ENCODE measurements at places on chromosomes 7 and 10.

GRCh38 chr10:118481871-118482270, 113.6 kb downstream of the PRLHR start:
- DNase-seq: no peak
- no peak overlapping the region for H3K27ac ChIP-seq
- no peaks in the 10 kb centered on the region for H3K36me3 ChIP-seq
- H3K4me1 ChIP-seq: no peaks in the 10 kb centered on the region

DNA sequence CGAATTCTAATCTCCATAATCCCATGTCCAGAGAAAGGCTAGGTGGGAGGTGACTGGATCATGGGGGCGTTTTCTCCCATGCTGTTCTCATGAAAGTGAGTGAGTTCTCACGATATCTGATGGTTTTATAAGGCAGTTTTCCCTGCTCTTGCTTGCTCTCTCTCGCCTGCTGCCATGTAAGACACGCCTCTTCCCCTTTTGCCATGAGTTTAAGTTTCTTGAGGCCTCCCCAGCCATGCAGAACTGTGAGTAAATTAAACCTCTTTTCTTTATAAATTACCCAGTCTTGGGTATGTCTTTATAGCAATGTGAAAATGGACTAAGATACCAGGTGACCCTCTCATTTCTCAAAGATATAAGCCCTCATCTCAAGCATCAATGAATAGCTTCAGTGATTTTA, 1.1 kb upstream of the ACTA2 start:
- no peak overlapping the region for H3K27ac ChIP-seq
- no peak for DNase-seq

DNA sequence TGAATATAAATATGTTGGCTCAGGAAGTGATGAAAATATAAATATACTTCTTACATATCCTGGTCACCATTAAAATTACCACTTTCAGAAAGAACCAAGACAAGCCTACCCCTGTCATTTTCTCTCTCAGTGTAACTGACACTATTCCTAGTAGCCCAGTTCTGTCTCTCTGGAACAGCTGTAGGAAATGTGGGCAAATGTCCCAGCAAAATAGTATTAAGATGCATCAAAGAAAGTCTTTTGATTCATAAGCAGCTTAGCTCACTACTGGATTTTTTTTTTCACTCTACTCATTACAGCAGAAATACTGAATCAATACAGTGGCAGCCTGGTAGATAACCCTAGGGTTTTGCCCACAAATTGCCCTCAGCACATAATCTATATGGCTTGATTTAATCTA, 290.9 kb downstream of the DNAJB9 start:
- no peak for DNase-seq
- H3K36me3 ChIP-seq: no peaks in the 10 kb centered on the region

DNA sequence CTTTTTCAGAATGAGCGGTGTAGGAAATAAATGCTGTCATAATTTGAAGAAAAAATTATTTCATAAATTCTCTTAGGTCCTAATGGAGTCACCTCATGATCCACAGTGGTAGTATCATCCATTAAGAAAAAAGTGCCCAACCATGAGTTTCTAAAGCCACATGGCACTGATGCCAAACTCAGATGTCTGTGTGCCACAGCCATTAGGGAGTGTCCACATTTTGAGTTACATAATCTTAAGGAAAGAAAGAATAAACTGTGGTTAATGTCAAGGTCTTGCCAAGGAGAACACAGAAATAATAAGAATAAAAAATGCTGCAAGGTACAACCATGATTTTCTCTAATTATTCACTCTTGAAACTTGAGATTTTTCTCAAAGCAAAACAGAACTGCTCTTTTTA, 1101.8 kb downstream of the SORCS3 start:
- H3K27ac ChIP-seq: no peak overlapping the region
- H3K4me3 ChIP-seq: no peak overlapping the region
- DNase-seq: no peak
- H3K27me3 ChIP-seq: no peaks in the 10 kb centered on the region
- no peaks in the 10 kb centered on the region for H3K4me1 ChIP-seq

GRCh38 chr10:13865758-13866491, 279.2 kb downstream of the PRPF18 start:
- H3K27ac ChIP-seq: no peak overlapping the region
- H3K4me1 ChIP-seq: peaks cover 20% of the 10 kb centered on the region
- no peaks in the 10 kb centered on the region for H3K36me3 ChIP-seq
- H3K4me3 ChIP-seq: no peak overlapping the region
- no peak for DNase-seq

DNA sequence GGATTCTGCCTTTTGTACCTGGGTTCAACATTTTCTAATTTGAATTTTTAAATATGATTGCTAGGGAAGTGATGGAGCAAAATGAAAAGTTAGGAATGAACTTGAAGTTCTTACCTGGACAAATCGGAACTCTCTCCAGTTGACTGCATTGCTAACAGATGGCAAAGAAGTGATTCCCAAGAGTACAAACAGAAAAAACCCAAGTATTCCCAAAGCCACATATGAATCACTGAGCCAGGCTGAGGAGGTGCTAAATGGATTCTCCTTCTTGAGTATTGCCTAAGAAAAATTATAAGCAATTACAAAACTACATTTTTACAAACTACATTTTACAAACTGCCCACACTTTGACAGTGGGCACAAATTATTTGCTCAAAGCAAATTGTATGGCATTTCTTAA, 25.9 kb downstream of the STEAP4 start:
- H3K27me3 ChIP-seq: peaks cover 20% of the 10 kb centered on the region
- H3K4me3 ChIP-seq: no peak overlapping the region
- H3K36me3 ChIP-seq: no peaks in the 10 kb centered on the region
- no peak overlapping the region for H3K27ac ChIP-seq

- no peaks in the 10 kb centered on the region for H3K4me1 ChIP-seq
- no peak overlapping the region for H3K4me3 ChIP-seq
- peaks cover 8% of the 10 kb centered on the region for H3K36me3 ChIP-seq
- H3K27ac ChIP-seq: no peak overlapping the region
Observed at GRCh38 chr10:103155471-103156085, 37.5 kb downstream of the NT5C2 start.

DNA sequence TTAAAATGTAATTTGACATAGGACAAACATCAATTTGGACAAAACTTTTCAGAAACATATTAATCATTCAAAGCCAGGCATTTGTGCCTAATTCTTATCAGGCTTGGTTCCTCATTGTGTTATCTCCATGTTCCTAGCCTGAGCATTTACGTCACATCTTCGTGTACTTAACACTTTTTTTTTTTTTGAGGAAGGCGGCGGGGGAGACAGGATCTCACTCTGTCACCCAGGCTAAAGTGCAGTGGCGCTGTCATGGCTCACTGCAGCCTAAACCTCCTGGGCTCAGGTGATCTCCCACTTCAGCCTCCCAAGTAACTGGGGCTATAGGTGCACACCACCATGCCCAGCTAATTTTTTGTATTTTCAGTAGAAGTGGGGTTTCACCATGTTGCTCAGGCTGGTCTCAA, 19.8 kb downstream of the HNRNPA2B1 start:
- no peak for DNase-seq
- no peak overlapping the region for H3K4me3 ChIP-seq
- peaks cover 27% of the 10 kb centered on the region for H3K4me1 ChIP-seq
- no peak overlapping the region for H3K27ac ChIP-seq

- peaks cover 2% of the 10 kb centered on the region for H3K27me3 ChIP-seq
- H3K36me3 ChIP-seq: no peaks in the 10 kb centered on the region
- no peak overlapping the region for H3K4me3 ChIP-seq
- no peak for DNase-seq
Observed at GRCh38 chr7:23713285-23714149, 3.5 kb downstream of the STK31 start.

DNA sequence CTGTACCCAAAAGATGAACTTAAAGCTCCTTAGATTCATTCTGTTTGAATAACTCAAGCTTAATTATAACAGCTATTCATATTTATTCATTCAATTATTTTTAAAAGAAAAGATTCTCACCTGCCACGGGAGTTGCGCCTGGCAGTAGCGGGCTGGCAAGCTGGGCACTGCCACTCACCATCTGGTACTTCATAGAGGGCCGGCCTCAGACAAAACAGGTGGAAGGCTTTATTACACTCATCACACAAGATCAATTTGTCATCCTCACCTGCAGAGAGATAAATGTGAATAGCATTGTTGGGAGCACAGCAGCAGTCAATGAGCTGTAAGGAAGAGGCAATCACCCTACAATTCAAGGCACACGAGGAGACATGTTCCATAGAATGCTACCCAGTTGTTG, 15.8 kb downstream of the FZD9 start:
- no peaks in the 10 kb centered on the region for H3K4me1 ChIP-seq
- H3K27me3 ChIP-seq: no peaks in the 10 kb centered on the region
- DNase-seq: no peak
- no peak overlapping the region for H3K27ac ChIP-seq

GRCh38 chr7:55265836-55266642, 99.1 kb upstream of the LANCL2 start:
- peaks cover 3% of the 10 kb centered on the region for H3K27me3 ChIP-seq
- no peaks in the 10 kb centered on the region for H3K4me1 ChIP-seq
- no peaks in the 10 kb centered on the region for H3K36me3 ChIP-seq
- DNase-seq: no peak
- no peak overlapping the region for H3K27ac ChIP-seq

DNA sequence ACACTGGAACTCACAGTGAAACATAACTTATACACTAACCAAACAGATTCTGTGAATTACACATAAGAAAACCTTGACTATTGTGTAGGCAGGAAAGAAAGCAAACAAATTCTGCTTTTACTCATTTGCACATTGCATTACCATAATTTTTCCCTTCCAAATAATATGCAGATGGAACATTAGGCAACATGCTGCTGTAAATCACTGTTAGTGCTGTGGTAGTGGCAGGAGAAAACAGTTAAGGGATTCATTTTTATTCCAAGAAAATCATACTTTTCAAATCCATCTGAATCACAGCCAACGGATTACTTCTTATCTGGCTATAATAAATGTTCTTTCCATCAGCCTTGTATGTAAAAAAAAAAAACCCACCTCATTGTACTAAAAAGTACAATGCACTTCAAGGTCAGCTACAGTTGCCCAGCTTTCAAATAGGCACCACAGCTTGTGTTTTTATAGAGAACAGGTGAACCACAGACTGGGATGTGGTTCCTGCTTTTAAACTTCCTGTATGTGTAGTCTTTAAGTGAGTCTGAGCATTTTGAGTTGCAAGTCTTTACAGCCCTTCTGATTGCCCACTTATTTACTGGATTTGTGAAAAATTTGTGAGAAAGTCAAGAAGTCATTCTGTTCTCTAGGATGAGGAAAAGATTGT, 590.0 kb upstream of the SEMA3D start:
- H3K36me3 ChIP-seq: no peaks in the 10 kb centered on the region
- H3K4me3 ChIP-seq: no peak overlapping the region
- H3K27me3 ChIP-seq: no peaks in the 10 kb centered on the region

DNA sequence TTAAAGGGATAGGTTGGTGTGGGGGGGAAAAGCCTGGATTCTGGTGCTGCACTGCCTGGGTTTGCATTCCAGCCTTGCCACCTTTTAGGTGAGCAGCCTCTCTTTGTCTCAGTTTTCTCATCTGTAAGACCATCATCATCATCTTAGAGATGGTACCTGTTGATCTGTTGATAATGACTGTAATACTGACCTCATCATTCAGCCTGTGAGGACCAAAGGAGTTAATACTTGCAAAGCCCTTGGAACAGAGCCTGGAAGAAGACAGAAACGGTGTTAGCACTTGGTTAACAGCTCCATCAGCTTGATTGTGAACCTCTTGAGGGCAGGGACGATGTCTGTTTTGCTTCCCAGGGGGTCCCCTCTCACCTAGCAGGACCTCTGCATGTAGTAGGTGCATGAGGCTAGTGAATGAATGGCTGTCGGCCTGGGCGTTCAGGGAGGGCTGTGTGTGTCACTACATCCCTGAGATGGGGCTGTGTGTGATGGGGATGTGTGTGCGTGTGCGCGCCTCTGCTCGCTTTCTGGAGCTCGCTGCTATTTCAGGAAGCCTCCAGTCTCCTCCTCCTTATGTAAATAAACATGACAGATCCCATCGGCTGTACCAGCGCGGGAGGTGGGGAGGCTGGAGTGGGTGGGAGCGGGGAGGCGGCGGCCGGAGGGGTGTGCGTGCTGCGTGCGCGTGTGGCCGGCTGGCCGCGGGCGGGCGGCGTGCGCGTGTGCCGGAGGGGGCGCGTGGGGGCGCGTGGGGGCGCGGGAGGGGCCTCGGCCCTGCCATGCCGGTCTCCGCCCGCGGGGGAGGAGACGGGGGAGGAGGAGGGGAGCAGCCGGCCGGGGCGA, 61.2 kb downstream of the NEURL1 start:
- no peak overlapping the region for H3K27ac ChIP-seq
- peak overlapping the region; percentile 62 for H3K4me3 ChIP-seq
- no peaks in the 10 kb centered on the region for H3K36me3 ChIP-seq
- peak; percentile 38 for DNase-seq

DNA sequence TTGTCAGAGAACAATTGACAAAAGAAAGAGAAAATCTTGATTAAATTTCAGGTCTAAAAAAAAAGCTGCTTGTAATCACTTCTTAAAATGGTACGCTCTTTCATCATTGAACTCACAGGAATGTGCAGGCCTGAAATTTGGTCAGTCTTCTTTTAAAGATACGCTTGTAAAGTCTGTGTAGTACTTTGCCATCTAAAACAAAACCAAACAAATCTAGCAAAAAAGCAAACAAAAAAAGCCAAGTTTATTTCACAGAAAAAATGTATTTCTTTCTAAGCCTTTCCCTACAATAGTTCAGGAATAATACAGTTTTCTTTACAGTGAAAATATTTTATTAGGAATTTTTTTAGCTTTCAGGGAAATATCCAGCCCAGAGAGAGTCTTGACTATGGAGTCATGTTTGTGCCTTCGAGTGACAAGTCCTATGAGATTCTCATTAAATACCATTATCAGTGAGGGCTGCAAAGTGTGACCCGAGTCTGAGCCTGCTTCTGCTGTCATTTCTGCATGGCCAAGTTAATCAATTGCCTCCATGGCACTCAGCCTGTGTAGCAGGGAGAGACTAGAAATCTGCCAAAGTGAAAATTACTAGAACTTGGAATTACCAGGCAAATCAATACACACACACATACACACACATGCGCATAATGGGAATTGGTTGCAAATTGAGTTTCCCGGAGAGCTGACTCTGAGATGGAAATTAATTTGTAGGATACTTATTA, 172.6 kb downstream of the OTUD1 start:
- H3K4me1 ChIP-seq: peaks cover 10% of the 10 kb centered on the region
- no peaks in the 10 kb centered on the region for H3K36me3 ChIP-seq
- no peaks in the 10 kb centered on the region for H3K27me3 ChIP-seq
- DNase-seq: no peak
- H3K4me3 ChIP-seq: no peak overlapping the region
- H3K27ac ChIP-seq: no peak overlapping the region

DNA sequence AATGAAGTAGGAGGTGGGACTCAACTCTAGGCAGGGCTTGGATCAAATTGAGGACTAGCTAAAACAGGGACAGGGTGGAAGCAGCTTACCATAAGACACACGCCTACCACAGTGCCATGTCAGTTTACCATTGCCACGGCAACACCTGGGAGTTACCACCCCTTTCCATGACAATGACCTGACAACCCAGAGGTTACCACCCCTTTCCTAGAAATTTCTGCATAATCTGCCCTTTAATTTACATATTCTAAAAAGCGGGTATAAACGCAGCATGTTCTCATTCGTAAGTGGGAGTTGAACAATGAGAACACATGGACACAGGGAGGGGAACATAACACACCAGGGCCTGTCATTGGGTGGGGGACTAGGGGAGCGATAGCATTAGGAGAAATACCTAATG, 72.7 kb downstream of the GCC1 start:
- H3K27ac ChIP-seq: no peak overlapping the region
- H3K27me3 ChIP-seq: no peaks in the 10 kb centered on the region
- no peak for DNase-seq

- H3K4me3 ChIP-seq: no peak overlapping the region
- DNase-seq: no peak
- H3K36me3 ChIP-seq: no peaks in the 10 kb centered on the region
- no peaks in the 10 kb centered on the region for H3K4me1 ChIP-seq
- H3K27ac ChIP-seq: no peak overlapping the region
Observed at GRCh38 chr7:55160539-55160938, 141.7 kb downstream of the EGFR start.
